K562 (cell line): ENCODE measurements at places on chromosomes 3 and 15. TPM values are rescaled to one million over a fixed set of nuclear protein-coding genes. Genes with fewer than 3 reads are reported as not detected.
A peak's percentile ranks its signal among the peaks of the same experiment; 100 is the strongest.

The PRICKLE2 gene
- 0.04 and 0.07 TPM in 2 replicates for total RNA-seq

- H3K4me3 ChIP-seq: no peak overlapping the region
- H3K27me3 ChIP-seq: no peaks in the 10 kb centered on the region
Measured at GRCh38 chr15:83193721-83194120, 13.9 kb downstream of the HDGFL3 start.

DNA sequence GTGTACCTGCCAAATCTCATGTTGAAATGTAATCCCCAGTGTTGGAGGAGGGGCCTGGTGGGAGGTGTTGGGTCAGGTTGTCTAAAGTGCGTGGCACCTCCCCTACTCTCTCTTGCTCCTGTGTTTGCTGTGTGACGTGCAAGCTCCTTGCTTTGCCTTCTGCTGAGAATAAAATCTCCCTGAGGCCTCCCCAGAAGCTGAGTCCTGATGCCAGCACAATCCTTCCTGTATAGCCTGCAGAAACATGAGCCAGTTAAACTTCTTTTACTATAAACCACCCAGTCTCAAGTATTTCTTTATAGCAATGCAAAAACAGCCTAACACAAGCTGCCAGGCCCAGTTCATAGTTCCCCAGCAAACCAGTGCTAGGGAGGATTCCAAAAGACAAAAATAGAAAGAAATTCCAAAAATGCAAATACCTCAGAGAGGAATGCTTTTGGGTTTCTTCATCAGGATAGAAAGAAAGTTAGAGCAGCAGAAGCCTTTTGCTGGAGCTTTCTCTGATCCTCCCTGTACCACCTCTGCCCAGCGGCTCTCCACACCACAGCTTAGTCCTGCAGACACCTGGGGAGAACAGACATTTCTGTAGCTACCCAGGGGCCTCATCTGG lies 25.9 kb upstream of the CDV3 start:
- H3K36me3 ChIP-seq: no peaks in the 10 kb centered on the region
- no peaks in the 10 kb centered on the region; the same call in none of the 2 replicates for H3K4me1 ChIP-seq
- H3K27me3 ChIP-seq: no peaks in the 10 kb centered on the region
- no peak overlapping the region for H3K4me3 ChIP-seq
- DNase-seq: no peak

DNA sequence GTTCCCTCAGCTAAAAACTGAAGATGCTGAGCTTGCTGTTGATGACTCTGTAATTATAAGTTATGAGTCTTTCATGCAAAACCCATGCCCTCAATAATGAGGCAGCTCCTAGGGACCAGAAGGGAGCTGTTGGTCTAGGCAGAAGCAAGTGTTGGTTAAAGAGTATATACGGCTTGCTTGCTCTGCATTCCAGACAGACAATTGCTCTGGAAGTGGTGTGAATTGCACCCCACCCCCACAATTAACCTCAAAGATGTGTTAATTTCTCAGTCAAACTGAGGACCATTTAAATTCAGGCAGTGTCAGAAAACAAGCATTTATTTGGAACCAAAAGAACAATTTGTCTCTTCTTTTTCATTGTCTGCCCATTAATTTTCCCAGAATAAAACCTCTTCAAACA lies 163.5 kb upstream of the EOMES start:
- H3K36me3 ChIP-seq: no peaks in the 10 kb centered on the region
- no peak overlapping the region for H3K27ac ChIP-seq
- no peak overlapping the region for H3K4me3 ChIP-seq
- no peak for DNase-seq
- no peaks in the 10 kb centered on the region for H3K27me3 ChIP-seq
- no peaks in the 10 kb centered on the region for H3K4me1 ChIP-seq

DNA sequence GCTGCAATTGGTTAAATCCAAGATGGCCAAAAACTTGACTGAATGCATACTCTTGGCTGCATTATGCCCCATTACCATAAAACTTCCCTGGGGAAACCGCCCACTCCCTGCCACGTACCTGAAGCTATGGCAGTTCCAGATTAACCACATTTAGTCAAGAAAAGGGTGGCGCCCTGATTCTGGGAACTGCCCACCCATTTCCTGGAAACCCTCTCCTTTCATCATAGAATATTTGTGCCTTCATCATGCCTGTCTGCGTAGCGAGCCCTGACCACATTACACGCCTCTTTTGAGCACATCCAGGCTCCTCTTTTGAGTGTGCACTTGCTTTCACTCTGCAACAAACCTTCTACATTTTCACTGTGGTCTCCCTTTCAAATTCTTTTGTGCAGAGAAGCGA lies 5.2 kb downstream of the LINS1 start:
- H3K27me3 ChIP-seq: no peaks in the 10 kb centered on the region
- DNase-seq: peak; percentile 65
- peaks cover 41% of the 10 kb centered on the region for H3K4me1 ChIP-seq
- H3K27ac ChIP-seq: peak overlapping the region; percentile 71
- peak overlapping the region; percentile 22 for H3K4me3 ChIP-seq

- H3K4me1 ChIP-seq: no peaks in the 10 kb centered on the region
- no peak overlapping the region for H3K27ac ChIP-seq
- H3K36me3 ChIP-seq: no peaks in the 10 kb centered on the region
- H3K4me3 ChIP-seq: no peak overlapping the region
- no peak for DNase-seq
Measured at GRCh38 chr15:80709542-80709941, 14.4 kb downstream of the ABHD17C start.

DNA sequence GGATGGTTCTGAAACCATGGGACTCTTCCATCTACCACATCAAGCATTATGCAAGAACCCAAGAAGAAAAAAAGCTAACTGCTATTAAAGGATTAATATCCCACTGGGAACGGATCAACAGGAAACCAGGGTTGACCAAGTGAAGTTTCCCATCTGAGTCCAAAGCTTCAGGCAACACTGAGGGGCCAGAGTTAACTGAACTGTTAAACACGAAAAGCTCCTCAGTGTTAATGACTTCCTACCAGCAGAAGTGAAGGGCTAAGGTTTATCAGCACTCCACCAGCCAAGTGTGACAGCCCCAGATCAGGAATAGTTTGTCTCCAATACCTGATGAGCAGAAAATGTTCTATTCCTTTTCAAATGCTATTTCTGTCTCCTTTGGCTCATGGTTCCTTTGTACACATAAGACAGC lies 36.7 kb downstream of the PTPN9 start:
- H3K4me1 ChIP-seq: peaks cover 22% of the 10 kb centered on the region; the same call in 2 of the 3 replicates
- peak overlapping the region; percentile 36; the same call in 2 of the 3 replicates for H3K27ac ChIP-seq
- H3K36me3 ChIP-seq: no peaks in the 10 kb centered on the region
- no peak overlapping the region for H3K4me3 ChIP-seq

DNA sequence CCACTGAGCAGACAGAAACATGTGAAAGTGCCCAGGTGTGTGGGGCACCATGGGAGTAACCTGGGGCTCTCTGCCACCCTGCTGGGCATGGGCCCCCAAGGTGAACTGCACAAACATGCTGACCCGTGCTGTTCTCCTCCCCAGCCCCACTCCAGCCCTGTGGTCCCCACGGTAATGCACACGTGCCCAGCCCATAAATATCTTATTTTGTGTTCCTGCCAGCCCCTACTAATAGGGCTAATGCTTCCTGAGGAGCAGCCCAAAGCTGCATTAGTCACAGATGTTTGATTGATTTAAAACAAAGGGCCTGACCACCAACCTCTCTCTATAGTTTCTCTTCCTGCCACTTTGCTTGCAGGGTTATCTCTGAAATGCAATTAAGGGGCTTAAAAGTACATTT lies 95.4 kb downstream of the ABHD5 start:
- no peaks in the 10 kb centered on the region for H3K36me3 ChIP-seq
- DNase-seq: no peak
- H3K27me3 ChIP-seq: peaks cover 29% of the 10 kb centered on the region
- no peaks in the 10 kb centered on the region for H3K4me1 ChIP-seq
- H3K27ac ChIP-seq: no peak overlapping the region

GRCh38 chr15:78032671-78033070 lies 44.8 kb downstream of the TBC1D2B start:
- no peak overlapping the region for H3K4me3 ChIP-seq
- H3K4me1 ChIP-seq: no peaks in the 10 kb centered on the region; the same call in 1 of the 2 replicates
- DNase-seq: no peak
- H3K36me3 ChIP-seq: peaks cover 3% of the 10 kb centered on the region; the same call in 1 of the 3 replicates
- H3K27ac ChIP-seq: no peak overlapping the region

DNA sequence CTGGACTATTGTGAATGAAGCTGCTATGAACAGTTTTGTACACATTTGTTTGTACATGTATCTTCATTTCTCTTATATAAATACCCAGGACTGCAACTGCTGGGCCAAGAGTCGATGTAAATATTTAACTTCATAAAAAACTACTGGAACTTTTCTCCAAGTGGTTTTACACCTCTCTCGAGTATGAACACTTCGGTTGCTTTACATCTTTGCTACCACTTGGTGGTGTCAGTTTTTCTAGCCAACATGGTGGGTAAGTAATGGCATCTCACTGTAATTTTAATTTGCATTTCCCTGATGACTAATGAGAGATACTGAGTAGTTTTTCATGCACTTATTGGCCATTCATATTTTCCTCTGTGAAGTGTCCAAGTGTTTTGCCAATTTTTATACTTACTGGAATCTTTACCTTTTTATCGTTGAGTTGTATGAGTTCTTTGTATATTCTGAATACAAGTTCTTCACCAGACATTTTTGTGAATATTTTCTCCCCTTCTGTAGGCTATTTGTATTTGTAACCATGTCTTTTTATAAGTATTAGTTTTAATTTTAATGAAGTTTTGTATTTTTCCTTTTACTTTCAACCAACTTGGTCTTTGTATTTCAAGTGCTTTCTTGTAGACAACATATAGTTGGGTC lies 44.4 kb downstream of the PCOLCE2 start:
- H3K36me3 ChIP-seq: no peaks in the 10 kb centered on the region
- DNase-seq: peak; percentile 48
- no peaks in the 10 kb centered on the region for H3K4me1 ChIP-seq
- no peak overlapping the region for H3K4me3 ChIP-seq
